ACHN (cell line): ENCODE measurements at places on chromosomes 13 and 19.

DNA sequence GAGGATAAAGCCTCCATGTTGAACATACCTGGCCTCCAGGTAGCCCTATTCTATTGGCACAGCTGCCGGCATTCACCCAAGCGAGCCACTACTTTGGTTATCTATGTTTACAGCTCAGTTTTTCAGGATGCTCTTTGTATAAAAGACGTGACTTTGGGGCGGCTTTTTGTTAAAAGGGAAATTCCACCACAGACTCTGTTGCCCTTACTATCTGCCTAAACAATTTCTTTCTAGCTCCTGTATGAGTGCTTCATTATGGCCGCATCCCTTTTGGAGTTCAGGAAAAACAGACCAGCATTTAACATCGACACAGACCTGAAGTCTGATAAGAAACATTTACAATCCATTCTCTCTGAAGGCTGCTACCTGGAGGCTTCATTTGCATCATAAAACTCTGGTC, 9.1 kb upstream of the IGSF23 start:
- no peak for DNase-seq

GRCh38 chr13:87736849-87737385, 65.7 kb downstream of the SLITRK5 start:
- DNase-seq: no peak

DNA sequence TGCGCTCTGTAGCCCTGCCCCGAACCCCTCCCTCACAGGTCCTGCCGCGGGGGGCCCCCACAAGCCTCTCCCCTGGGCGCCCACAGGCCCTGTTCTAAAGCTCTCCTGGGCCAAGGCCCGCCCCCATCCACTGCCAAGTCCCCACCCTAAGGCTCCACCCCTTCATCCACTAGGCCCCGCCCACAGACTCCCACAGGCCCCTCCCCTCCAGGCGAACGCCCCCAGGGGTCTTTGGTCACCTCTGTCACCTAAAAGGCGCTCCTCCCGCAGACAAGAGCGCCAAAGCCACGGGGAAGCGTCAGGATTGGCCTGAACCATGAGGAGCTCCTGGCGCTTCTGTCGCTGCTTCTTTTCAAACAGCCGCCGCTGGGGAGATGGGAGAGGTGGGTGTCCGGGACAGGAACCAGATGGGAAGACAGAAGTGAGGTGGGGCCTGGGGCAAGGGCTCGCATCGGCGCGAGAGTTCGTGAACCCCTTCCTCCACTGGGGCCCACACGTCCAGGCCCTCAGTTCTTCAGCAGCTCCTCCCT, 2.3 kb downstream of the TULP2 start:
- no peak for DNase-seq

DNA sequence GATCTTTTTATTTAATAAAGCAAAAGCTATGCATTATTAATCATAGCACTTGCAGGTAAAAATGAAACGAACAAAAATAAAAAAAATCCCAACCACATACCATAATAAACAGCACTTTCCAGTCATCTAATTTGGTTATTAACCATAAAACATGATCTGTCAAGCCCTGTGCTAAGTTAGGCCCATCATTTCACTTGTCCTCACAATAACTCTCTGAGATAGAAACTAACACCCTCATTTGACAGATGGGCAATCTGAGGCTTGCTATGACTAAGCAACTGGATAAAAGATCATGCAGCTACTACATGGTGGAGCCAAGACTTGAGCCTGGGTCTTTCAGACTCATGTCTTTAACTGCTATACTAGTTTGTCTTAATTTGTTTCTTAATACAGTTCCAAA, 21.8 kb downstream of the PROSER1 start:
- DNase-seq: no peak

DNA sequence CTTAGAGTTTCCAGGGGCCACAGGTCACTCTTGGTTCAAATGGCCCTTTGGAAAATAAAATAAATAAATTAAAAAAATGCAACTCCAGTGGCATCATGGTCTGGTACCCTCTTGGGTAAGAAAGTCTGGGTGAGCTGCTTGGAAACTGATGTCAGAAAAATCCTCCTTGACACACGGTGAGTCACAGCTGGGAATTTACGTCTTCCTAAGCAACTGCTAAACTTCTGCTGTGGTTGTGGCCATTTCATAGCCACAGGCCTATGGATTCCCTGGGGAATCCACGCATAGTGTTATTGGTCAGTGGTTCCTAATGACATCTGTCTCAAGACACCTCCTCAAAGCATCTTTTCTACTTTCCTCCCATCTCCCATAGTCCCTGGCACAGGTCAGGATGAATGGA, 220.8 kb downstream of the COG6 start:
- DNase-seq: peak; percentile 9

- no peak for DNase-seq
Measured at GRCh38 chr13:112714376-112715174, 24.7 kb downstream of the ATP11A start.

DNA sequence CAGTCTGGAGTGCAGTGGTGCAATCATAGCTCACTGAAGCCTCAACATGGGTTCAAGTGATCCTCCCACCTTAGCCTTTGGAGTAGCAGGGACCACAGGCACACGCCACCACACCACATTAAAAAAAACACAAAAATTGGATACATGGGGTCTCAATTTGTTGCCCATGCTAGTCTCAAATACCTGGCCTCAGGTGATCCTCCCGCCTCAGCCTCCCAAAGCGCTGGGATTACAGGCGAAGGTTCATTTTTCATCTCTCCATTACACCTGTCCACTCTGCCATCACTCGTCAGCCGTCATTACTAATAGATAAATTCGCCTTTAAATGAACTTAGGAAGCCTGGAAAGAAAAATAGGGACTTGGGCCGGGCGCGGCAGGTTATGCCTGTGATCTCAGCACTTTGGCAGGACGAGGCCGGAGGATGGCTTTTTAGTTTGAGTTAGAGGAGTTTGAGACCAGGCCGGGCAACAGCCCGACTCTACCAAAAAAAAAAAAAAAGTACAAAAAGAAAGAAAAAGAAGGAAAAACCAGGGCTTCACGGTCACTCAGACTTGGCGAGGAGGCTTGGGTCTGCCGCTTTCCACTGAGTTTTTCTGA, 685 bp upstream of the SUPT5H start:
- DNase-seq: no peak

DNA sequence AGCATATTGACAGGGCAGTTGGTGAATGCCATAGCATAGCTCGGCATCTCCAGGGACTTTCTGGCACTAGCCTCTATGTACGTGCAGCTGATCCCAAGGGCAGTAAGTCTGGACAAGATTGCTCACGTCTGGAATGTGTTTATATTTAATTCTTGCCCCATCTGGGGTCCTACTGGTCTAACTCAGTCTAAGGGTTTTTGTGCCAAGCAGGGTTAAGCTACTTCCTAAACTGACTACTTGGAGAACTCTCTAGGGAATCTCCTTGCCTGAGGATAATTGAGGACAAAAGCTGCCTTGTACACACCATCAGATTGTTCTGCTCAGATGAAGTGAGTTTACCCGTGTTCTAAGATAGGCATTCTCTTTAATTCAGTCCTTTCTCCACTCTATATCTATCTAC, 358.1 kb downstream of the MYO16 start:
- no peak for DNase-seq

- DNase-seq: no peak
Measured at GRCh38 chr13:27790523-27790922, 1.8 kb upstream of the GSX1 start.

DNA sequence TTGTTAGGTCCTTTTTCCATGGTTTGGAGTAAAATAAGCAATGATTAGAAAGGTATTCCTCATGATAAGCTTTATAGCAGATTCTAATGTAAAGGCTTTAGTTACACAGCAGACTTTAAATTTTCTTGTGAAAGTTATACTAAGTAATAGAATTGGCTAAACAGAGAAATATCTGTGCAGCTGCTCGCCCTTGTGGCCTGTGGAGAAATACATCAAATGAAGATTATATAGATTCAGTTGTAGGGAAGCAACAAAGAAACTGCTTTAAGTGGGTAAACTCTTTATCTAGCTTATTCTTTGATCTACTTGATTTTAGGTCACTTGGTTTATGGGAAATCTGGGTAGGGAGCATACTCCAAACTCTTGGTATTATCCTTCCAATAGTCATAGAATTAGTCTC, 1269.7 kb upstream of the SPRY2 start:
- DNase-seq: no peak

DNA sequence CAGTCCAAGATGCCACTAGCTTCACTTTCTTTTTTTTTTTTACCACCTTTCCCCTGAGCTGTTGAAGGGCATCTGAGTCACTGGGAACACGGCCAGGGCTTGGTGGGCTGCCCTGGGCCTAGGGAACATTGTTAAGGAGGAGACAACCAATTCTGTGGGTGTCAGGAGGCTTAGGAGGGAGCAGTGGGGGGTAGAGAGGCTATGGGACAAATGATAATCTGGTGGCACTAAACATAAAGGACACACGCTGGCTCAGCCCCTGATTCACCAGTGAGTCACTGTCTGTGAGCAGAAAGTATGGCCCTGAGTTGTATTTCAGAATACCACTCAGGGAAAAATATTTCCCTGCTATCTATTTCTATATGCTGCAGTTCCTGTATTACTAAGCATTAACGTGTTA, 207.8 kb downstream of the DCLK1 start:
- DNase-seq: peak; percentile 29

DNA sequence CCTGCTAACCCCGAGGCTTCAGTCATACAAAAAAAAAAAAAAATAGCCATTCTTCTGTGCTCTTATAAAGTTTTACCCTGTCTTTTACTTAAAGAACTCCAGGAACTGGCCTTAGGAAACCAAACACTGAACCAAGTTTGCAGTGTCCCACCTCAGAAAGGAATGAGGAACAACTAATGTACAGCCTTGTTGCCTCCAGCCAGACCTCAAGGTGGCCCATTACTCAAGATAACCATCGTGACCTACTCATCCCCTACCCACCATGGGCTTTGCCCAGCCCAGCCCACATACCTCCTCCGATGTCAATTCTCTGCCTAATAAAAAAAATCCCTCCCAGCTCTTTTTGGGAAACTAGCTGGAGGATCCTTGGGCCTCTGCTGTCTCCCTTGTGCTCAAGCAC, 133.2 kb downstream of the STARD13 start:
- no peak for DNase-seq

GRCh38 chr13:65453982-65454381, 1776.2 kb downstream of the PCDH9 start:
- DNase-seq: peak; percentile 45

DNA sequence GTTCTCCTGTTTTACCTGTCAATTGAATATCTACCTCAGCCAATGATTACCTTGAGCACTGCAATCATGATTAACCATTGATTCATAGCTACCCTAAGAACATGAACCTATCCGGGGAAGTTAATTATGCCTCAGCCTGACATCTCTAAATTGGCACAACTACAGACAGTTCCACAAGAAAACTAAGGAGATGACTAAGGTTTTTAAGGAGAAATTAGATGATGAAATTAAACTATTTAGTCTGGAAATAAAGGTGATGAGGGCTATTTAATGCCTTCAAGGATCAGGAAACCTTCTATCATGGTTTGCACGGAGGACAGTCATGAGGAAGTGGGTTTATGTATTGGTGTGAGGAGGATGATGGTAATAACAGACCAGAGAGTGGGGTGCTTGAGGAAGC, 203.4 kb downstream of the COL4A1 start:
- DNase-seq: no peak

GRCh38 chr13:76556627-76557026, 329.6 kb downstream of the KCTD12 start:
- no peak for DNase-seq

GRCh38 chr19:30955112-30956104, 393.8 kb downstream of the TSHZ3 start:
- no peak for DNase-seq

GRCh38 chr13:94335761-94336526, 143.5 kb downstream of the DCT start:
- no peak for DNase-seq

DNA sequence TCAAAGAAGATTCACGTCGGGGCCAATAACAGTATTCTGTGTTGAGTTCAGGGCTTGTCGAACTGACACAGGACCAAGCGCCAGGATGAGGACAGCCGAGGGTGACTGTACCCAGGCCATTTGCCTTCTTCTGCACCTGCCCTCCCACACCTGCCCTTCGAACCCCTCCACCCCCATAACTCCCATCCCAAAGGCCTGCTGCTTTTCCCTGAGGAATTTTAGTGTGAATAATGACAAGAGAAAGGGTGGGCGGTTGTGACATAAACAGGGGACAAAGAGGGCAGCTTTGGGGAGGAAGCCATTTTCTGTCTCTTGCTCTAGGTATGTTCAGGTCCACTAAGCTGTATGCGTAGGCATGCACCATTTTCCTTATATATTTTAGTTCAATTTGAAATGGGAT, 26.1 kb downstream of the GJA3 start:
- no peak for DNase-seq

GRCh38 chr13:77358001-77358400, 31.1 kb upstream of the MYCBP2 start:
- DNase-seq: no peak

GRCh38 chr19:33634361-33635091, 12.8 kb downstream of the CHST8 start:
- DNase-seq: no peak

DNA sequence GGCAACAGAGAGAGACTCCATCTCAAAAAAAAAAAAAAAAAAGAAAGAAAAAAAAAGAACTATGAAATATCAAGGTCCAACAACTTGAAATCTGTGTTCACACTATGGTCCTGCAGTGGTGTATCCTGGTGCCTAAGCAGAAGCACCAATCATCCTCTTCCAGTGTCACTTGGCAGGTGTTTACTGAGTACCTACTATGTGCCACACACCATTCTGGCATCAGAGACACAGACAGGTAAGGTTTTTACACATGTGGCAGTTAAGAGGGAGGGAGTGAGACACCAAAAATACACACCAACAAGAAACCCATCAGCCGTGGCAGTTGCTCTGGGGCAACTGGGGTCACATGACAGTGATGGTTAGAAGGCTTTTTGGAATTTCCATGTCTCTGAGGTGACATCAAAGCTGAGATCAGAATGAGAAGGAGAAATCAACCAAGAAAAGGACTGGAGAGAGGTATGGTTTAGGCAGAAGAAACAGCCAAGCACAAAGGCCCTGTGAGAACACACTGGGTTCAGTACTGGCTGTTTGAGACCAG, 17.6 kb downstream of the PBX4 start:
- no peak for DNase-seq
